Stimulated activated CD4-positive, alpha-beta T cell treated with anti-CD3 and anti-CD28 coated beads, Interleukin-15, amount 100 ng/mL, for 1 hour (primary cell): ENCODE measurements at places on chromosomes 2 and 18.

DNA sequence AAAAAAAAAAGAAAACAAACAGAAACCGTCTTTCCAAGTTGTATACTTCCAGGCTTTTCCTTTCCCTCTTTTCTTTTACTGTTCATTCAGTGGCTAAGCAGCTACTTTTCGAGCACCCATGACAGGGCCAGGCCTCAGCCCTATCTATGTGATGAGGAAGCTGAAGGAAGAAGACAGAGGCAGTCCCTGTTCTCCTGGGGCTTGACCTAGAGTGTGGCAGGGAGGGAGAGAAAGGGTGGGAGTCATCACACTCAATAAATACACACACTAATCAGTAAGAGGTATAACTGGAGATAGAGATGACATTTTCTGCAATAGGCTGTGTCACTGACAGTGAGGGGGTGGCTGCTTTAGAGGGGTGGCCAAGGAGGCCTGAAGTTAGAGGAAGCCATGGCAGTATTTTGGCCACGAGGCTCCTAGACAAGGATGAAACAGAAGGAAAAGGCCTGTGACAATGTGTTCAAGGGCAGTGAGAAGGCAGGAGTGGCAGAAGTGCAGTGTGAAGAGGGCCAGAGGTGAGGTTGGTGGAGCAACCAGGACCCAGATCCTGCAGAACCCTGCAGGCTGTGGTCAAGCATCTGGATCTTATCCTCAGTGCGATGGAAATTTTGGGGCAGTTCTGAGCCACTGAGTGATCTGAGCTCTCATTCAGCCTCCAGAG lies 131.8 kb upstream of the TTC39C start:
- DNase-seq = no peak

- no peak for DNase-seq
These were observed 46.6 kb downstream of the HDAC4 start for GRCh38 chr2:239354132-239354790.

DNA sequence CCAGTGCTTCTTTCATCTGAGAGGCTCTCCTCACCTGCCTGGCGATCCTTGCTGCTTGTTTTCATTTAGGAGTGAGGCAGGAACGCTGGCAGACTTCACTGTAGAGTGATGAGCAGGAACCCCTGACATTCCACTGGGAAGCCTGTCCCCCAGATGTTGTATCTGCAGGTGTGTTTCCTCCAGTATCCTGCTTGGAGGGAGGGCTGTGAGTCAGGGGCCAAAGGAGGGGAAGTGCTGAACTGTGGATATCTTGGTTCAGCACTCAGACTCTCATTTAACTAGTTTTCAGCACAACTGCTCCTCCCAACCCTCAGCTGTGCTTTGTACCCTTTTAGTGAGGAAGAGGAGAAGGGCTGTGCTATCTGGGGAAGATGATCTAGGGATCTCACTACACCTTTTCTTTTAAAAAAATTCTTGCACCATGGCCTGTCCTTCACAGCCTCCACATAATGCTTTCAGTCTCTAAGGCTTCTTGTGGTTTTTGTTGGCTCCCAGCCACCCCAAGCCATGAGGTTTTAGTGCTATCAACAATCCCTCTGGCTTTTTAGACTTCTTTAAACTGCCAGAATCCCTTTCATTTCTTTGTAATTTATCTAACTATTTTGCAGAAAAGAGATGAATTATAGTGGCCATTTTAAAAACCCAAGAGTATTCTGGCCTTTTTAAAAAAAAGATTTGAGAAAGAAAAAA lies 11.2 kb downstream of the ANKAR start:
- no peak for DNase-seq

DNA sequence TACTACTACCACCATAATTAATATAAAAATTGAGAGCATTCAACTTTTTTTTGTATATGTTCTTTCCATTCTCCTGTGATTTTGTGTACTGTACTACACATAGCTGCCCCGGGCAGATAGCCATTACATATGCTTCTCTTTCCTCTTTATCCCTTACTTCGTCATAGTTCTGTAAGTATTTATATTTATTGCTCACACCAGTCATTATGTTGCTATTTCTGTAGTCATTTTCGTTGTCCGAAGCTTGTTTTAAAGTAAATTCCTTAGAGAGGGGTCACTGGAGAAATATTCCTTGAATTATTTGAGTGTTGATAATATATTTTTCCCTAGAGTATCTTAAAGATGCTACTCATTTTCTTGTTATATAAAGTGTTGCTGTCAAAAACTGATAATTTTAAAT lies 144.0 kb downstream of the CLIP4 start:
- DNase-seq = no peak

DNA sequence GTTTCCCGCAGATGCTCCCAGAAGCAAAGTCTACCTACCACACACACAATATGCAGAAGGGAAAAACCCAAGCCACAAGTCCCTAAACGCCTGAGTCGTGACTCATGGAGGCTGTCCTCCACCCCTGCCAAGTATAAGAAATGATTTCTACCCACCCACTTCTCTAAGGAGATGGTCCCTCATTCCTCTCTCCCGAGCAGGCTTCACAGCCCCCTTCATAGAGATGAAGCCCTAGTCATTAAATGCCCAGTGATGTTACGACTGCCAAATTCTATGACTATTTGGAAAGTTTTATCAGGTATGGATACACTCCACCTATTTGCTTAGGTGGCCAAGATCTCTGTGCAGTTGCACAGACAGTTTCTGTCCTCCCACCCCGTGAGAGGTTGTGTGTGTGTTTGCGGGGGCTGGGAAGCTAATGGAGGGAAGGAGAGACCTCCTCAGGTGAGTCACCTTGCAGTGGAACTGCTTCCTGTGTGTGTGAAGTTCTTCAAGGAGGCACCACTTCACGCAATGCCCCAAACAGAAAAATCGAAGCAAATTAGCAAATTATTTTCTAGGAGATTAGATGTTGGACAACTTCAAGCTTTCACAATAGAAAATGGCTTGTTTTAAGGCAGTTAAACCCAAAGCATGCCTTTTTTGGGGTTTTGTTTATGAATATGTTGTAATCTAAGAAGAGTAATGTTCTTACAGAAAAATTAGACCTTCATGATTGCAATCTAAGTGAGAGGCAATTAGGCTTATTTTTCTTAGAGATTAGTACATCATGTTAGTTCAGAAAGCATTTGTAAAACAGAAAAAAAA lies 175.2 kb downstream of the TGIF1 start:
- peak; percentile 50 for DNase-seq

- DNase-seq = no peak
These were observed 756.5 kb upstream of the LRRTM1 start for GRCh38 chr2:81061016-81061415.

DNA sequence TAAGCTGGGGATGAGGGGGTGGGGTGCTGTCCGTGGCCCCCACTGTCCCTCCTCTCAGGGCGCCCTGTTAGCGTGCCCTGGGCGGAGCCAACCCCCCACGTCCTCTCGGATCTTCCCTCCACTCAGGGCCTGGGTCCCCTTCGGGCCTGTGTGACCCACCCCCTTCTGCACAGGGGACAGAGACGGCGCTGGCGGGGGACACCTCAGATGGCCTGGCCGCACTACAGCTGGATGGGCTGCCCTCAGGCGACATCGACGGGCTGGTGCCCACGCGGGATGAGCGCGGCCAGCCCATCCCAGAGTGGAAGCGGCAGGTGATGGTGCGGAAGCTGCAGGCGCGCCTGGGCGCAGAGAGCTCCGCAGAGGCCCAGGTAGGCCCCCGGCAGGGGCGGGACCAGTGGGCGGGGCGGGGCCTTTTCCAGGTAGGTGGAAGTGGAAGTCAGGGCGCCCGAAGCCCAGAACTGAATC lies 9.9 kb upstream of the KLHL30 start:
- DNase-seq = no peak

- no peak for DNase-seq
These were observed 277.6 kb downstream of the ZNF804A start for GRCh38 chr2:184875911-184876310.

- DNase-seq = no peak
These were observed 251.9 kb downstream of the GRB14 start for GRCh38 chr2:164369366-164369765.

- DNase-seq = no peak
These were observed 19.8 kb upstream of the MAL start for GRCh38 chr2:95005726-95006125.

GRCh38 chr18:26536032-26536431 lies 12.3 kb downstream of the KCTD1 start:
- DNase-seq = no peak

- no peak for DNase-seq
These were observed 21.3 kb downstream of the OTOF start for GRCh38 chr2:26456440-26457250.

DNA sequence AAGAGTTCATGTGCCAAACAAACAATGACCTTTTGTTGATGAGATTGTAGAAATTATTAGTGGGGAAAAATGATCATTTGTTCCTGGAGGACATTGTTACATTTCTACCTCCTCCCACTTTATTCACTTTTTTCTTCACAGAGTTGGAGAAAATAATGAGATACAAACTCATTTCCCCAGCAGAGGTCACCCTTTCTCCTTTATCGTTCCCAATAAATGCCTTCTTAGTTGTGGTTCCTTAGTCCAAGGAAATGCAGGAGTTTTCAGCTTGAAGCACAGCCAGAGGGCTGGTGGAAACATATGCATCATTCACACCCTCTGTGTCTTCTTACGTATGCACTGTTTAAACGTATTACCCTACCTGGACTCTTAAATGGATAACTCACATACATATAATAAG lies 108.8 kb downstream of the SLC4A3 start:
- DNase-seq = no peak
